ENCODE measurements at places on chromosomes 1 and 21.

GRCh38 chr1:157776971-157777391 is at the start of gene FCRL2:
FCRL2 (minus strand) TSS chr1:157777132; CDS start chr1:157777073, 59 bp downstream.
- no peak for DNase-seq

GRCh38 chr1:6822530-6823359 is 37.5 kb downstream of the CAMTA1 start:
- no peak for DNase-seq

DNA sequence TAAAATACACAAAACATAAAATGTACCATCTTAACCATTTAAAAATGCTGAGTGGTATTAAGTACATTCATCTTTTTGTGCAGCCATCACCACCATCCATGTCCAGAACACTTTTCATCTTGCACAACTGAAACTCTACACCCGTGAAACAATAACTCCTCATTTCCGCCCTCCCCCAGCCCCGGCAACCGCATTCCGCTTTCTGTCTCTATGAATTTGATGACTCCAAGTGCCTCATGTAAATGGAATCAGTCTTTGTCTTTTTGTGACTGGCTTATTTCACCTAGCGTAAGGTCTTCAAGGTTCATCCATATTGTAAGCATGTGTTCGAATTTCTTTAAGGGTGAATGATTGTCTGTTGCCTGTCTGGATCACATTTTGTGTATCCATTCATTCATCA is 37.2 kb downstream of the SCCPDH start:
- no peak for DNase-seq

- DNase-seq, result no peak
These were observed 34.1 kb upstream of the LRRC8D start for GRCh38 chr1:89786628-89787214.

DNA sequence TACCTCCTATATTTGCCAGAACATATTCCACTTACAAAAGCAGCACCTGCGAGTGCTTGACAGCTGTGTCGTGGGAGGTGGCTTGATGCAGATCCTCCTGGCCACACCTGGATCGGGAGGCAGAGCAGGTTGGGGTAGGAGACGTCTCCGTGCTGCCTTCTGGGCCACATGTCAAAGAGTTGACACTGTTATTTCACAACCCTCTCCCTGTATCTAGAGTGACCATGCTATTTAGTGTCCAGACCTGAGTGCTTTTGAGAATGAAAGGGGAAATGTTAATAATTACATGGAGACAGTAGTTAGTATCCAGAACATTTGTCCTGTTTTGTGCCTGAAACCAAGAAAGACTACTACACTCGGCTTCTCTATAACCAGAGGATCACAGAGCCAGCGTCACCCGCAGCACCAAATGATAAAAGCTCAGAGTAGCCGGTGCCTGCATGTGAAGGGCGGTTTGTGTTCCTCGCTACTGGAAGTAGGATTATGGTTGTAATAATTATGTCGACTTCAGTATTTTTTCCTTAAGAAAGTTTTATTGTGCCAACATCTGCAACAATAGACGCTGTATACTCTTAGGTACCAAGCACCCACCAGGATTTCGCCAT is 77.1 kb downstream of the GALNT2 start:
- DNase-seq, result no peak

GRCh38 chr21:24428591-24429199 is 1178.6 kb downstream of the MRPL39 start:
- no peak for DNase-seq

DNA sequence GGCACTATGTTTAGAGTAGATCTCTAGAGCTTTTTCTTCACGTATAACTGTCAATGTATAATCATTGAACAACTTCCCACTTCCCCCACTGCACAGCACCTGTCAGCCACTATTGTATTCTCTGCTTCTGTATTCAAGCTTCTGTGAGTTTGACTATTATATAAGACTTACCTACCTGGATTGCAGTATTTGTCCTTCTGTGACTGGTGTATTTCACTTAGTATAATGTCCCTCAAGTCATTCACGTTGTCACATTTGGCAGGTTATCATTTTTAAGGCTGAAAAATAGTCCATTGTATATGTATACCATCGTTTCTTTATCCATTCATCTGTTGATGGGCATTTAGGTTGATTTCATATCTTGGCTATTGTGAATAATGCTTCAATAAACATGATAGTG is 969.5 kb upstream of the B3GALT2 start:
- DNase-seq, result no peak

DNA sequence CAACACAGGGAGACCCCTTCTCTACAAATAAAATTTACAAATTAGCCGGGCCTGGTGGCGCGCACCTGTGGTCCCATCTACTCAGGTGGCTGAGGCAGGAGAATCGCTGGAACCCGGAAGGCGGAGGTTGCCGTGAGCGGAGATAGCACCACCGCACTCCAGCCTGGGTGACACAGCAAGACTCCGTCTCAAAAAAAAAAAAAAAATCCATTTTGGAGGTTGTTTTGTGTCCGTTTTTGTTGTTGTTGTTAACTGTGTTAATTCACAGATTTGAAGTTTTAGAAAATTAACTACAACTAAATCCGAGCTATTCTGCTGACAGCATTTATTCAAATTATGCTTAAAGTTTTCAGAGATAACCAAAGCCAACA is 618 bp downstream of the CLCC1 start:
- DNase-seq, result peak; percentile 8

GRCh38 chr1:156177919-156178654 is 15.8 kb upstream of the SLC25A44 start:
- DNase-seq, result no peak

DNA sequence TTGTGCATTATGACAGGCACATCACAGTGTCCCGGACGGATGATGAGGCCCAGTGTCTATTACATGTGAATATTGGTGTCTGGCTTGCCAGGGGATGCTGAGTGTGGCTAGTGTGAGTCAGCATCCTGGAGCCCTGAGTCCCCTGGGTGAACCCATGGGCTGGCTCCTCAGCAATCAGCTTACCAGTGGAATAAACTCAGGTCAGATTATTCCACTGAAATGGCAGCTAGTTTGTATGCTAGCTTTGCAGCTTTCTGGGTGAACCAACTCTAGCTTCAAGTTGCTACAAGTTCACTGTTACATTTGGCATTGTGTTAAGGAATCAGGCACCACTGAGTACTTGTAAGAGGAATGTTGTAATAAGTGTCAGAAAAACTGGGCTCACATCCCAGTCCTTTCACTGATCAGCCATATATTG is 23.9 kb upstream of the RPTN start:
- DNase-seq, result no peak

DNA sequence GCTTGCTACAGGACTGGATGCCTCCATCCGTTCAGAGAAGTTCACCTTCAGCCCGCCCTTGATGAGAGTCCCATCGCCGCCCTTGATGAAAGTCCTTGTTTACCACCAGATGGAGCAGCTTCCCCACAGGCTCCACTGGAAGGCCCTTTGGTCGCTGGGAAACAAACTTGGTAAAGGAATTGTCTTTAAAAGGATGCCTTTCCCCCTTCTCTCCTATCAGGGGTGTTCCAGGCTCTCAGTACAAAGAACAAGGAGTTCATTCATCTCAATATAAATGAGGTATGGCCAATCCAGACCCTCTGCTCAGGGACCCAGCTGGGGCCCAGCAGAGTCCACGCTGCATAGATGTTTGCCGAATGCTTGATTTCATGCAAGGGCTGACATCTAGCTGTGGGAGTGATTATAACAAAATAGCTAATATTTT is 50.8 kb downstream of the CAPN9 start:
- DNase-seq, result no peak

- DNase-seq, result no peak
These were observed 28.1 kb upstream of the PLXNA2 start for GRCh38 chr1:208272311-208272710.

GRCh38 chr1:246602194-246602593 is 35.9 kb downstream of the CNST start:
- no peak for DNase-seq

DNA sequence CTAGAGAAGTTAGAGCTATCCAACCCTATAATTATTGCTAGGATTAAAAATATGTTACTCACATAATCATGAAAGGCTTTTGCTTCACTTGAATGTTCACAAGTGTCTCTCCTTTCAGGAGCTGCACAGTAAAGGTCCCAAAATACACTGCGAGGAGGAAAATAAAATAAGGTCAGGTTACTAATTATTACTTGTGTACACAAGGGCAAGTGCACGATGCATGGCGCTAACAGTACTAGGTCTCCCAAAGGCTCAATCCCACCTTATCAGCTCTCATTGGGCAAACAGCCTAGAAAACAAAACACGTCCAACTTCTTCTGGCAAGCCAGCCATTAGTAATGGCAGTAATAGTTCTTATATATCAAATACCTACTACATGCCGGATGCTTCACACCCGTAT is 4.4 kb downstream of the SSBP3 start:
- DNase-seq, result peak; percentile 94
